Esophagus squamous epithelium (tissue), 5 donors: ENCODE measurements at places on chromosomes 4 and X. TPM values are rescaled to one million over a fixed set of nuclear protein-coding genes. Genes with fewer than 3 reads are reported as not detected.

The MAGEE2 gene
- not detected for total RNA-seq

DNA sequence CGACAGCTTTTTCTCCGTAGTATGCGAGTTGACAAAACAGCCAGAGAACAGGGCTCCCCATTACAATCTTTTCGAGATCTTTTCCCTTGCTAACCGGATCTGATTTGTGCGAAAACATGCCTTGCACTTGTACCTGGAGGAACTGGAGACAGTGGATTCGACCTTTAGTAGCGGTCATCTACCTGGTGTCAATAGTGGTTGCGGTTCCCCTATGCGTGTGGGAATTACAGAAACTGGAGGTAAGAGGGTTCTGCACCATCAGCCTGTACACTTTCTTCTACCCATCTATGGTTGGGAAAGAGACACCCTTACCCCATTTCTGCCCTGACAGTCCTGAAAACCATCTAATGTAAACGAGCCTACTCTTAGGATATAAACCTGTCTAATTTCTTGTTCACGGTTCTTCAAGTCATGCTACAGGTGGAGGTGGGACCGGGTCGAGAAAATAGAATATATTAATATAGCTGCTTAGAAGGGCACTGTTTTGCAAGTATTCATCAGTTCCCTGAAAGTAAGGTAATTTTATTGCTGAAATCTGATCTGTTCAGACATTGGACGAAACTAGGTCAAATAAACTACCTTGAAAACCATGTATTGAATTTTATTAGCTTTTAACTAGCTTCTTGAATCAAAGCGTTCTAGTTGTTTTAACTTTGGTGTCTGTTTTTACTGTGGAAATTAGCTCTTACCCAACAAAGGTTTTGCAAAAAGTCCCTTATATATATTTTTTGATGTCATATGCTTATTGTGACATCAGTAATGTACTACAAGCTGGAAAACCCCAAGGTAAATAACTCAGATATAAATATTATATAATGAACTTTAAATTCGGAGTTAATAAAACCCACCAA lies 869 bp downstream of the TMEM184C start:
- no peak for DNase-seq
- H3K27ac ChIP-seq, result peak overlapping the region; percentile 88

GRCh38 chr4:124202099-124202498 lies 510.4 kb downstream of the ANKRD50 start:
- no peak for DNase-seq
- H3K4me3 ChIP-seq, result no peak overlapping the region
- H3K4me1 ChIP-seq, result peaks cover 34% of the 10 kb centered on the region
- no peak overlapping the region for H3K27ac ChIP-seq
- no peaks in the 10 kb centered on the region for H3K27me3 ChIP-seq
- H3K36me3 ChIP-seq, result no peaks in the 10 kb centered on the region

- peaks cover 14% of the 10 kb centered on the region for H3K4me1 ChIP-seq
- H3K36me3 ChIP-seq, result no peaks in the 10 kb centered on the region
- no peak for DNase-seq
- peak overlapping the region; percentile 89 for H3K27ac ChIP-seq
- peak overlapping the region; percentile 39 for H3K4me3 ChIP-seq
- H3K27me3 ChIP-seq, result no peaks in the 10 kb centered on the region
Measured at GRCh38 chrX:49166914-49167739, 4.6 kb downstream of the MAGIX start.

DNA sequence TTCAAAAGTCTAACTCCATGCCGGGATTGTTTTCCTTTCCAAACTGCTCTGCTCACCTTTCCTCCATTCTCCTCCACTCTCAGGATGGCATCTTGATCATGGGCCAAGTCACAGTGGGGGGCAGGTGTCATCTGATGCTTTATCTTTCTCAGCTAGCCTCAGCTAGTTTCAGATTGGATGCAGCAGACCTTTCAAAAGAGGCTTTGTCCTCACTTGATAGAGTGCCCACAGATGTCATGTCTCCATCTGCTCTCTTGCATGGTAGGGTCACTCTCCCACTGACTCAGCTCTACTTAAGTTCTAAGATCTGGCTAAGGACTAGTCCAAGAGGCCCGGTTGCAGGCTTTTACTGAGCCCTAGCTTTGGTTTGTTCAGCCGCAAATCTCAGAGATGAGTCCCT lies 341.8 kb upstream of the GALNT7 start:
- H3K4me3 ChIP-seq, result no peak overlapping the region
- H3K4me1 ChIP-seq, result no peaks in the 10 kb centered on the region
- no peak overlapping the region for H3K27ac ChIP-seq
- H3K36me3 ChIP-seq, result no peaks in the 10 kb centered on the region
- H3K27me3 ChIP-seq, result no peaks in the 10 kb centered on the region

- no peaks in the 10 kb centered on the region for H3K4me1 ChIP-seq
- H3K27me3 ChIP-seq, result no peaks in the 10 kb centered on the region
- H3K27ac ChIP-seq, result no peak overlapping the region
- no peak for DNase-seq
- H3K36me3 ChIP-seq, result no peaks in the 10 kb centered on the region
Measured at GRCh38 chr4:29966386-29966785, 753.8 kb upstream of the PCDH7 start.

DNA sequence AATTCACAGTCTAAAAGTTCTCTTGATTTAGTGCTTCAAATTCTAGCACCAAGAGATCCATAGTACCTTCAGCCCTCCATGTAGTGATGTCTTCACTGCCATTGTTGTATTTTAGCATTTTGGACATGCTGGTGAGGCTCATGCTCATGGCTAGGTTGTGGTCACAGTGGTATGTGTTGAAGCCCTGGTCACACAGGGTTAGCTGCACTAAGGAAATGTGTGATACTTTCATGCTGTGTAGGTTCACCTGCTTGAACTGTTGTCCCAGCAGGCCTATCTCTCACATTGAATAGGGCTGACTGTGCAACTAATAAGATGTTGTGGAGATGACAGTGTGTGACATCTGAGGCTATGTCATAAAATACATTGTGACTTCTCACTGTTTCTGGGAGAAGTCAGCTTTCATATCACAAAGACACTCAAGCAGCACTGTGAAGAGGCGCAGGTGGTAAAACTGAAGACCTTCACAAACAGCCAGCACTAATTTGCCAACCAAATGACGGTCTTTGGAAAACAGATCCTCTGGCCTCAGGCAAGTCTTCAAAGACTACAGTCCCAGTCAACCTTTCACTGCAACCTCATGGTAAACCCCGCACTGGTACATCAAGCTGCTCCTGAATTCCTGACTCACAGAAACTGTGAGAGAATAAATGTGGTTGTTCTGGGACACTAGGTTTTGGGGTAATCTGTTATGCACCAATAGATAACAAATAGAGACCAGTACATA lies 17.4 kb upstream of the ADH4 start:
- no peak for DNase-seq
- no peaks in the 10 kb centered on the region for H3K27me3 ChIP-seq
- no peaks in the 10 kb centered on the region for H3K4me1 ChIP-seq
- H3K4me3 ChIP-seq, result no peak overlapping the region

- no peaks in the 10 kb centered on the region for H3K36me3 ChIP-seq
- no peaks in the 10 kb centered on the region for H3K4me1 ChIP-seq
- DNase-seq, result no peak
Measured at GRCh38 chrX:111151764-111152163, 55.8 kb downstream of the PAK3 start.

GRCh38 chr4:83262682-83263081 lies 21.9 kb downstream of the COQ2 start:
- H3K4me1 ChIP-seq, result peaks cover 5% of the 10 kb centered on the region
- no peak overlapping the region for H3K4me3 ChIP-seq
- H3K27ac ChIP-seq, result no peak overlapping the region
- no peak for DNase-seq
- H3K36me3 ChIP-seq, result no peaks in the 10 kb centered on the region

GRCh38 chr4:125794989-125795388 lies 480.2 kb downstream of the FAT4 start:
- H3K4me1 ChIP-seq, result no peaks in the 10 kb centered on the region
- no peak overlapping the region for H3K27ac ChIP-seq
- no peak overlapping the region for H3K4me3 ChIP-seq
- no peaks in the 10 kb centered on the region for H3K36me3 ChIP-seq
- H3K27me3 ChIP-seq, result no peaks in the 10 kb centered on the region

The RBM47 gene
- total RNA-seq, result 94.6 TPM

DNA sequence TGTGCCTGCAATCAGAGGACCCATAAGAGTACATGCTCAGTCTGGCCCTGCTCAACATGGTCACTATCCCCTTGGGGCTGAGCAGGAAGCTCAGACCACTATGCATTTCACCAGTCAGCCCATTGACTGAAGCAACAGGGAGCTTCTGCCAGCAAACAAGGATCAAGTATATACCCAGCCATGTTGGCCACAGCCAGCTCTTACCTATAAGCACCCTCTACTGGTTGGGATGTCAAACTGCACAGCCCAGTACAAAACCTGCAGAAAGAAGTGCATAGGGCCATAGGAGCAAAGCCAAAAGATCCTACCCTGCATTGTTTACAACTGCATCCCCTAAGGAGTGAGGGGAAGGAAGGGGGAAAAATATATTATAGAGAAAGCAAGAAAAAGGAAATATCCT lies 214.4 kb upstream of the CPEB2 start:
- DNase-seq, result no peak
- H3K4me1 ChIP-seq, result peaks cover 6% of the 10 kb centered on the region
- H3K4me3 ChIP-seq, result no peak overlapping the region
- no peaks in the 10 kb centered on the region for H3K27me3 ChIP-seq

- no peak overlapping the region for H3K27ac ChIP-seq
- H3K4me3 ChIP-seq, result no peak overlapping the region
- no peaks in the 10 kb centered on the region for H3K27me3 ChIP-seq
- peaks cover 29% of the 10 kb centered on the region for H3K4me1 ChIP-seq
Measured at GRCh38 chr4:77859256-77859655, 3.4 kb upstream of the MRPL1 start.

DNA sequence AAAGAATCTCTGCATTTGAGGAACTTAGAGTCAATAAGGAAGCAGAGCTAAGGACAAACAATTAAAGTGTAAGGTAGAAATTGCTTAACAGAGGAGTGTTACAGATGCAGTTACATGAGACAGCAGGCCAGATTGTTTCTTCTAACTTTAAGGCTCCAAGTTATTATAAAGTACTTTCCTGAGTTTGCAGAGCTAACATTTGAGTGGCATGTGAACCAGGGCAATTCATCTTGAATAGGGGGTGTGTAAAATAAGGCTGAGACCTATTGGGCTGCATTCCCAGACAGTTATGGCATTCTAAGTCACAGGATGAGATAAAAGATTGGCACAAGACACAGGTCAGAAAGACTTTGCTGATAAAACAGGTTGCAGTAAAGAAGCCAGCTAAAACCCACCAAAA lies 7.6 kb upstream of the LNX1 start:
- H3K4me1 ChIP-seq, result no peaks in the 10 kb centered on the region
- H3K27ac ChIP-seq, result peak overlapping the region; percentile 1
- H3K4me3 ChIP-seq, result no peak overlapping the region
- no peaks in the 10 kb centered on the region for H3K36me3 ChIP-seq
- H3K27me3 ChIP-seq, result no peaks in the 10 kb centered on the region

GRCh38 chr4:102799816-102800215 lies 27.5 kb downstream of the UBE2D3 start:
- no peak overlapping the region for H3K4me3 ChIP-seq
- no peaks in the 10 kb centered on the region for H3K4me1 ChIP-seq
- H3K27ac ChIP-seq, result no peak overlapping the region
- H3K27me3 ChIP-seq, result no peaks in the 10 kb centered on the region

GRCh38 chr4:55993994-55994663 lies 45.4 kb downstream of the CEP135 start:
- no peak overlapping the region for H3K27ac ChIP-seq
- H3K27me3 ChIP-seq, result no peaks in the 10 kb centered on the region
- no peak overlapping the region for H3K4me3 ChIP-seq
- peaks cover 45% of the 10 kb centered on the region for H3K36me3 ChIP-seq
- DNase-seq, result no peak

DNA sequence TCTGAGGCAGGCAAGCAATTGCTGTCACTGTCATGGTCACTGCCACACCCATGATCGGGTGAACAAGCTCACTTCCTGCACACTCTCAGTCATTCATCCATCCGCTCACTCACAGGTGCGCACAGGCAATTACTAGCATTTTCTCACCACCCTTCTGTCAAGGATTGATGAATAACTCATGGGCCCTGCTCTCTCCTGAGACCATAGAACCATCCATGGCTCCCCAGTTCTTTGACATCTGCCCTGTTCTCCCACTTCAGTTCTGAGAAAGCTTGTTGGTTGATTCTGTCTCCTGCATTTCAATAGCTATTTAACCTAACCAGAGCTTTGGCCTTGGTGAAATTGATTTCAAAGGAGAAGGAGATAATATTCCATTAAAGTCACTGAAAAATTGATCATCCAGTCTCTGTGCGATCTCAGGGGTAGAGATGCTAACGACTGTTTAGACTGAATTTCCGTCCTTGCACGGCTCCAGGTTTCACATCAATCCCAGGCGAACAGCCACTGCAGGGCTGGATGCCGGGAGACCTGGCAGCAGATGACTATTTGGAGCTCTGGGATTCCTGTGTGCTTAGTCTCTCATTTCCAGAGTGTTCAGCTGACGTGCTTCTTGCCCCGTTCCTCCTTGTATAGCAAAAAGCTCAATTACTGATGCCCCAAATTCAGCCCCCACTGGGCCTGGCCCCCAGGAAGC lies 36.9 kb upstream of the ADRA2C start:
- H3K4me1 ChIP-seq, result peaks cover 11% of the 10 kb centered on the region
- no peak for DNase-seq
- no peaks in the 10 kb centered on the region for H3K27me3 ChIP-seq
- H3K36me3 ChIP-seq, result no peaks in the 10 kb centered on the region
- no peak overlapping the region for H3K27ac ChIP-seq

- H3K36me3 ChIP-seq, result no peaks in the 10 kb centered on the region
- no peaks in the 10 kb centered on the region for H3K27me3 ChIP-seq
- DNase-seq, result no peak
- no peak overlapping the region for H3K4me3 ChIP-seq
- no peak overlapping the region for H3K27ac ChIP-seq
Measured at GRCh38 chr4:23962462-23962861, 72.6 kb upstream of the PPARGC1A start.

DNA sequence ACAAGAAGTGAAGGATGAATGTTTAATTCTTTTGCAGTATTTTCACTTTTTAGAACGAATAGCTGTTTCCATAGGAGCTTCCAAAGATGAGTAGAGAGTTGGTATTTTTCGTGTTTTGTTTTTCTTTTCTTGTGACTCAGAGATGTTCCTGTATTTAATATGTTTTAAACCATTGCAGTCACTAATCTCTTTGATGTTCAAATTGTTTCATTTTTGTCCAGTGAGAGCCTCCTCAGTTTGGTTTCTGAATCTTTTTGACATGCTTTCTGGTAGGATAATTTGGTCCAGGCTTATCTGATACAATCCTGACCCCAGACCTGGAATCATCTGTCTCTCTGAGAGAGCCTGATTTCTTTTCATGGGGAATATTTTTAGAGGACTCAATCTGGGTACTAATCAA lies 41.6 kb downstream of the BEX3 start:
- H3K27me3 ChIP-seq, result no peaks in the 10 kb centered on the region
- no peak overlapping the region for H3K4me3 ChIP-seq
- no peaks in the 10 kb centered on the region for H3K36me3 ChIP-seq
- DNase-seq, result no peak
- no peaks in the 10 kb centered on the region for H3K4me1 ChIP-seq
